ENCODE measurements at places on chromosomes 3 and 15.

- DNase-seq, result peak; percentile 83
Observed at GRCh38 chr3:160225176-160226025, at the start of gene C3orf80. TSS of gene C3orf80 (plus strand) at chr3:160225422. CDS start at chr3:160225636, 214 bp downstream.

- no peak for DNase-seq
Observed at GRCh38 chr3:181178991-181179390, 189.5 kb upstream of the DNAJC19 start.

DNA sequence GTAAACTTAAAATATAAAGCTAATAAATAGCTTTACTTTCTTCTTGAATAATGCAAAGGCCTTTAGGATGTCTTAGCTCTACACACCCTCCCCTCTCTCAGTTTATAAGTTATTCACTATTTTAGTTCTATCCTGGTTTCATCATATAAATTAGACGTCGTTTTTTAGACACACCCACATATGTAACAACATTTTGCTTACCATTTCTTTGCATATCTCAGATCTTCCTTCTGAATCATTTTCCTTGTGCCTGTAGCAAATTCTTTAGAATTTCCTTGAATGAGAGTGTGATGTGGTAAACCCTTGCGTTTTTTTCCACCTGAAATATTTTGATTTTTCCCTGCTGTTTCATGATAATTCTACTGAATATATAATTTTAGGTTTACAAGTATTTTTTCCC, 2.5 kb upstream of the DAZL start:
- no peak for DNase-seq

GRCh38 chr15:43913026-43913780, 86.4 kb downstream of the WDR76 start:
- peak; percentile 75 for DNase-seq

DNA sequence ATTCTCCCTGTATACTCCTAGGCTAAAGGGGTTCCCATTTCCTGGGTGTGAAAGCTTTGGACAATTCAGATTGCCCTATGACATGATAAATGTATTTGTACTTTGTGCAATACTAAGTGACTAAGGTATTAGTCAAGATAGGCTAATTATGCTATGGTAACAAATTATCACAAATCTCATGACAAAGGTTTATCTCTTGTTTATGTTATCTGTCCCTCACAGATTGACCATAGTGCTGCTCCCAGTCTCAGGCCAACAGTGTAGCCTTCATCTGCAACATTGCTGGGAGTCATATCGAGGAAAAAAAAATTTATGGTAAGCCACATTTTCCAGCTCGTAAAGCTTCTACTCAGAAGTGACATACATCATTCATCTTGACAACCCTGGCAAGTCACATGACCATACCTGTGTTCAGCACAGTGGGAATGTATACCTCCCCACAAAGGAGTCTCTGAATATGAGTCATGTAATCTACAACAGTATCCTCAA, 346.2 kb downstream of the IGSF11 start:
- no peak for DNase-seq

DNA sequence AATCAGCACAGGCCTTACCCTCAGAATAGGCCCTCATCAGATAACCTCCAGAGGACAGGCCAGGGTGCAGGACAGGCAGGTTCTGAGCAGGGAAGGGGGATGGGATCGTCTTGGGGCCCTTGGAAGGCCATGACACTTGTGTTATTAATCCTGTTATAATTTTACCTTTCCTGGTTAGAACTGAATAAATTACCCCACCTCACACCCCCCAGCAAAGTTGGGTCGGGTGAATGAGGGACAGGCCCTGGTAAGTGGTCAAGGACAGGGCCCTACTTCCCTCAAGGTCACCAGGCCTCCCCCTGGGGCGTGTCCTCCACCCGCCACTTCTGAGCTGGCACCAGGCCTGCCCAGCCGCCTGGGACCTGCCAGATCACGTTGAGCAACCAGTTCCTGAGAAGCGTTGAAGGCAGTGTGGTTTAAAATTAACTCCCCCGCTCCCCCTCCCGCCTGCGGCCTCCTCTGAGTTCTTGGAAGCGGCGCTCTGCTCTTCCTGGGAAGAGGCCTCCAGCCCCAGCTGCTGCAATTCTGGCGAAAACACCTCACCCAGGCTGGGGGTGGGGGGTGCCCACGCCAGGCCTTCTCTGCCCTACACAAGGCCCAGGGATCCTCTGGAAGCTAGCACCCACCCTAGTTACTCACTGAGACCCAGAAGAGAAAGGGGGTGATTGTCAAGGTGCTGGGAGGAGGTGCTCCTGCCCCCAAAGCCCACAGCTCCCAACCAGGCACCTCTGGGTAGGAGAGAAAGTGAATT, 10.6 kb downstream of the CISH start:
- peak; percentile 59 for DNase-seq

DNA sequence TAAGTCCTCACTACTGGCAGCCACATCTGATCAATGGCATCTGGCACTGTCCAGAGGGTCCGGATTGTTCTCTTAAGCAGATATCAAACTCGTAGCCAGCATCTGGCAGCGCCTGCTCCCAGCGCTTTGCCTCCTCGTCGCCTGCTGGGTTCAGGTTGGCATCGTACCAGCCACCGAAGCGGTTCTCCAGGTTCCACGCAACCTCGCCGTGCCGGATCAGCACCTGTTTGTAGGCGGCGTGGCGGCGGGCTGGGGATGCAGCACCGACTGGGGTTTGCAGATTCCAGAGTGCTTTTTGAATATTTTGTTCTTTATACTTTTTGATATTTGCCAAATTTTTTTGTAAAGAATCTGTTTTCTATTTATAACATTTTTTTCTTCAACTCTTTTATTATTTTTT, 111.6 kb downstream of the NR2F2 start:
- no peak for DNase-seq

DNA sequence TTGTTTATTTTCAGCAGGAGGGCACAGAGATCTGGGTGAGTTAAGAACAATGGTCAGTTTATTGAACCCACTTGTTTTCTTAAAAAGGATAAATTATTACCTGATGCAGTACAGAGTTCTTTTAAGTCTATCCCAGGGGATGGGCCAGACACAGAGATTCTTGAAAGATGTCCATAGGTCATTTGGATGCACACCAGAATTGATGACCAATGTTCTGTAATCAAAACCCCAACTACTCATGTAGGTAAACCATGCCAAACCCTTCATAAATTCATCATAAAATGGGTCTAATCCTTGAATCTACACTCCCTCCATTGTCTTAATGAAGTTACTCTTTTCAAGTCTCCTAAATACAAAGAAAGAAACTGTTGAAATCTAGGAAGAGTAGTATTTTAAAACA, 273.0 kb upstream of the COL8A1 start:
- no peak for DNase-seq

DNA sequence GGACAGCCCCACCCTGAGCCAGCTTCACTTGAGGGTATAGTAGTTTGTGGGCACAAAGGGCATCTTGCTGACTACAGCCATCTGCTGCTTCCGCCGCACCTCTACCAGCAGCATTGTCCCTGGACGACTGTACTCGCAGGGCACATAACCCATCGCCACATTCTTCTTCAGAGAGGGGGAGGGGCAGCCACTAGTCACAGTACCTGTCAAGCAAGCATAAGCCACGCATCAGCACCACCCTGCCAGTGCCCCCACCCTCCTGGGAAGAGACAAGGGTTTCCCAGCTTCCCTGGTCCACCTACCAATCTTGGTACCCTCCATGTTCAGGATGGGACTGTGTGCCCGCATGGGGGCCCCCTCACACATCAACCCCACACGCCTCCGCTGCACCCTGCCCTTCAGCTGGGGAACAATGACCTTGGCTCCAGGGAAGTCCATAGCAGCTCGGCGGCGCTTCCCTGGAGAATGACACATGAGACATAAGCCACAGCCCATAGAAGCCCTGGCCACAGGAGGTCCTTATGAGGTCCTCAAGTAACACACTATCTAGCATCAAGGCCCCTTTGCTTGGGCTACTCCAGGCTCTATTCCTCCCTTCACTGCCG, 4.7 kb downstream of the AMT start:
- no peak for DNase-seq

DNA sequence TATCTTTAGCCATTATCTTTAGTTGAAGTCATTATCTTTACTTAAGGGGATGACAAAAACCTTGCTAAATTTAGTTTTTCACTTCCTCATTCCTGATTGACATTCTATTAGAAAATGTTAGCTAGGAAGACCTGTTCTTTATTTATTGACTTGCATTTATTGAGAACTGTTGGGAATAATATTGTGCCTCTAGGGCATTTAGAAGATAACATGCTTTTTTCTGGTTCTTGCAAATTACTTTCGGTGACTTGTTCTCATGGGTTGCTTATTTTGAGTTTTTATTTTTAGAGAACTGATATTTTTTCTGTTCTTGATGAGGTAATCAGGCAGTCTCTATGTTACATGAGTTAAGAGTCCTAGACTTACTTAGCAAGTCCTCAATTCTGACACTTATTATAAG, 48.3 kb upstream of the CTDSPL start:
- no peak for DNase-seq
